SK-N-SH (cell line): ENCODE measurements at places on chromosomes 3 and 15. TPM values are rescaled to one million over a fixed set of nuclear protein-coding genes. Genes with fewer than 3 reads are reported as not detected.

DNAH12 gene
- polyA plus RNA-seq, result 0.03 and 0.05 TPM in 2 replicates

GRCh38 chr3:77222701-77223100, 182.8 kb downstream of the ROBO2 start:
- DNase-seq, result no peak
- no peaks in the 10 kb centered on the region; the same call in 1 of the 2 replicates for H3K4me1 ChIP-seq
- no peak overlapping the region for H3K27ac ChIP-seq
- no peaks in the 10 kb centered on the region for H3K36me3 ChIP-seq
- no peak overlapping the region for H3K4me3 ChIP-seq

SPATA12 gene
- 0.24 and 0.33 TPM in 2 replicates for polyA plus RNA-seq

DUOX1 gene
- polyA plus RNA-seq, result not detected in 2 replicates

- H3K36me3 ChIP-seq, result no peaks in the 10 kb centered on the region
- no peaks in the 10 kb centered on the region for H3K4me1 ChIP-seq
- no peaks in the 10 kb centered on the region for H3K27me3 ChIP-seq
These were observed 174.2 kb upstream of the ATP11B start for GRCh38 chr3:182618981-182619591.

GRCh38 chr3:87311309-87311708, 34.9 kb upstream of the POU1F1 start:
- H3K36me3 ChIP-seq, result no peaks in the 10 kb centered on the region
- no peak for DNase-seq
- H3K4me3 ChIP-seq, result no peak overlapping the region
- H3K4me1 ChIP-seq, result no peaks in the 10 kb centered on the region

DNA sequence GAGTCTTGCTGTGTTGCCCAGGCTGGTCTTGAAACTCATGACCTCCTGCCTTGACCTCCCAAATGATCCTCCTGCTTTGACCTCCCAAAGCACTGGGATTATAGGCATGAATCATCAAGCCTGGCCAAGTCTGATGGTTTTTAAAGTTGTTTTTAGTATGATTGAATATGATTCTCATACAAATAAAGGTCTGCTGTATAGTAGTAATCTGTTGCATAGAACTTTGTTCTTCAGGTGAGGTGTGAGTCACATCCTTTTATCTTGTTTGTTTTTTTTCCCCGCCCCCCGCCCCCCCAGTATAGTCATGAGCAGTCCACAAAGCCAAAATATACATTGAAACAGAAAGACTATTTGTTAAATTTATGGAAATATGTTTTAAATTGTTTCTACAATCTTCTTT, 39.0 kb downstream of the UBE2E2 start:
- peaks cover 5% of the 10 kb centered on the region; the same call in 1 of the 2 replicates for H3K4me1 ChIP-seq
- no peak for DNase-seq
- no peak overlapping the region for H3K27ac ChIP-seq
- H3K27me3 ChIP-seq, result no peaks in the 10 kb centered on the region
- H3K36me3 ChIP-seq, result no peaks in the 10 kb centered on the region
- no peak overlapping the region for H3K4me3 ChIP-seq

RABL3 gene
- polyA plus RNA-seq, result 2.2 and 3.5 TPM in 2 replicates

SPINK8 gene
- polyA plus RNA-seq, result not detected in 2 replicates

- no peaks in the 10 kb centered on the region for H3K27me3 ChIP-seq
- no peaks in the 10 kb centered on the region for H3K36me3 ChIP-seq
- no peak overlapping the region for H3K4me3 ChIP-seq
- H3K27ac ChIP-seq, result no peak overlapping the region
These were observed 389.7 kb downstream of the RAP2B start for GRCh38 chr3:153551536-153552285.

DNA sequence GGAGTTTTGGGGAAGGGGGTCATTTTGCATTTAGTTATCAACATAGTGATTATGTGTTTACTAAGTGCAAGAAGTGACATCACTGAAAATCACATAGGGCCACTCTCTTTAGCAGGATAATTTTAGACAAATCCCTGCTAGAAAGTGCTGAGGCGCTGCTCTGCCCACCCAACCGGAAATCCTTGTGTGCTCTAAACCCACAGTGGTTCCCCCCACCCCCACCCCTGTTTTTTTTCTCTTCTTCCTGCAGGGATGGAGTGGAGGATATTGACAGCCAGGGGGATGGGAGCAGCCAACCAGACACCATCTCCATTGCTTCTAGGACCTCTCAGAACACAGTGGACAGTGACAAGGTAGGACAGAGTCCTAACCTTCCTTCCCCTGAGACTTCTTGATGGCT, 234.2 kb upstream of the UMPS start:
- H3K4me1 ChIP-seq, result no peaks in the 10 kb centered on the region
- no peak for DNase-seq
- no peaks in the 10 kb centered on the region for H3K36me3 ChIP-seq
- H3K27ac ChIP-seq, result no peak overlapping the region

GRCh38 chr15:49199666-49200065, 29.6 kb downstream of the GALK2 start:
- peaks cover 4% of the 10 kb centered on the region for H3K36me3 ChIP-seq
- no peak overlapping the region for H3K4me3 ChIP-seq
- no peaks in the 10 kb centered on the region for H3K4me1 ChIP-seq
- H3K27me3 ChIP-seq, result no peaks in the 10 kb centered on the region
- H3K27ac ChIP-seq, result no peak overlapping the region

- DNase-seq, result no peak
- no peak overlapping the region for H3K4me3 ChIP-seq
- H3K27ac ChIP-seq, result no peak overlapping the region
- no peaks in the 10 kb centered on the region for H3K27me3 ChIP-seq
- H3K36me3 ChIP-seq, result no peaks in the 10 kb centered on the region
These were observed 47.4 kb downstream of the FRMD5 start for GRCh38 chr15:44147636-44148035.

DNA sequence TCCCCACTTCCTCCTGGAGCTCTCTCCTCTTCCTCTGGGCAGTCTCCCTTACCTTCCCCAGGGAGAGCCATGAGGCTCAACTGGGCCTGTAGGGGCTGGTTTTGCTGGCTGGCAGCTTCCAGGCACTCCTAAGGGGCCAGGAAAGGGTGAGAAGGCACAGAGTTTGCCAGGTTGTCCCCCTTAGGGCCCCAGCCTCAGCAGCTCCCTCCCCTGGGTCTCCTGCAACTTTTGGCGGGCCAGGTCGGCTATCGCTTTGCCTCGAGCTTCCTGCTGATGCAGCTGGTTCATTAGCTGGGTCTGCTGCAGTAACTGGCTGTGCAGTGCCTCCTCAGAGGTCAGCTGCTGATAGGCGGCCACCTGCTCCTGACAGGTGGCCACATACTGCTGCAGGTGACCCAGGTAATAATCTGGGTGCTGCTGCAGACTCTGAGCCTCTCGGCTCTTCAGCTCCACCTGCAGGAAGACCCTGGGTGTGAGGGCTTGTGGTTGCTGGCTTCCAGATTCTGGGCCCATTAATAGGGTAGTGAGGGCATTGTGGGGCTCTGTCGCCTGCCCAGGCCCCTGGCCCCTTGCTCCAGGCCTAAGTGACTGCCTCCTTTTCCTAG, 29.7 kb upstream of the OR4F6 start:
- DNase-seq, result no peak
- H3K4me3 ChIP-seq, result no peak overlapping the region
- H3K27ac ChIP-seq, result no peak overlapping the region
- H3K27me3 ChIP-seq, result peaks cover 13% of the 10 kb centered on the region; the same call in 1 of the 2 replicates
- no peaks in the 10 kb centered on the region for H3K36me3 ChIP-seq
- no peaks in the 10 kb centered on the region for H3K4me1 ChIP-seq

NTRK3 gene
- 2.6 and 3.1 TPM in 2 replicates for polyA plus RNA-seq

GRCh38 chr3:73098873-73099272, 37.4 kb downstream of the EBLN2 start:
- H3K4me1 ChIP-seq, result peaks cover 8% of the 10 kb centered on the region; the same call in 1 of the 2 replicates
- DNase-seq, result no peak
- no peak overlapping the region for H3K4me3 ChIP-seq
- no peaks in the 10 kb centered on the region for H3K36me3 ChIP-seq
- no peaks in the 10 kb centered on the region for H3K27me3 ChIP-seq
- H3K27ac ChIP-seq, result no peak overlapping the region

GRCh38 chr3:149417174-149417573, 39.7 kb upstream of the TM4SF1 start:
- no peak overlapping the region for H3K27ac ChIP-seq
- H3K4me3 ChIP-seq, result no peak overlapping the region
- H3K36me3 ChIP-seq, result no peaks in the 10 kb centered on the region
- no peak for DNase-seq
- H3K4me1 ChIP-seq, result no peaks in the 10 kb centered on the region

DNA sequence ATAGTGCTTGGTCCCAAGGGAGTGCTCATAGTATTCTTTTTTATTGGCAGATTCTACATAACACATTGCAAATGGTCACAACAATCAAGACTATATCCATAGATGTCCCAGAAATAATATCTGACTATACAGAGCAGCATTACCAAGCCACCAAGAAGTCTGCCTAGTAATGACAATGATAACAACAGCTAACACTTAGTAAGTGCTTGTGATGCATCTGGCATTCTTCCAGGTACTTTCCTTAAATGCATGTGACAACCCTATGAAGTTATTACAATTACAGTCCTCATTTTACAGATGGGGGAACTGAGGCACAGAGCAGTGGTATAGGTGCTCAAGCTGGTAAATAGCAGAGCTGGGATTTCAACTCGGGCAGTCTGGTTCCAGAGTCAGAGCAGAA, 49.6 kb upstream of the ICE2 start:
- H3K27me3 ChIP-seq, result no peaks in the 10 kb centered on the region
- peaks cover 21% of the 10 kb centered on the region for H3K4me1 ChIP-seq
- no peak overlapping the region for H3K4me3 ChIP-seq
- DNase-seq, result no peak
- H3K27ac ChIP-seq, result no peak overlapping the region
- H3K36me3 ChIP-seq, result no peaks in the 10 kb centered on the region

DNA sequence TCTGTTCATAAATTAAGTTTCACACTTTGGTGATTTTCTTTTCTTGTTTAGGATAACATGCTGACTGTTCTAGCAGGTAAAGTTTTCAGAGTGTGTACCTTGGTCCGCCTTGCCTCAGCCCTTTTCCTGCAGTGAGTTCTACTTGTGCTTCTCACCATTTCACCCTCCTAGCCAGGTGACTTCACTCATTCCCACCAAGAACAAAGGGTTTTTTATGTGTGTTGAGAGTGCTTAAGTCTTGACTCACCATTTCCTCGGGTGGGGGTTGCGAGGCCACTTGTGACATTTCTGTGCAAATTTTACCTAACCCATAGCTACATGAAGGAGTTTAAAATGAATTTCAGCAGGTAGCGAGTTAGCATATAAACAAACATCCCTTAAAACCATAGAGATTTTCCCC, 81.4 kb downstream of the C3orf38 start:
- no peaks in the 10 kb centered on the region for H3K36me3 ChIP-seq
- H3K4me1 ChIP-seq, result no peaks in the 10 kb centered on the region
- DNase-seq, result no peak
- H3K4me3 ChIP-seq, result no peak overlapping the region
- no peak overlapping the region for H3K27ac ChIP-seq
- no peaks in the 10 kb centered on the region; the same call in 1 of the 2 replicates for H3K27me3 ChIP-seq

- no peaks in the 10 kb centered on the region for H3K27me3 ChIP-seq
- no peak overlapping the region for H3K4me3 ChIP-seq
- no peaks in the 10 kb centered on the region for H3K36me3 ChIP-seq
- H3K4me1 ChIP-seq, result no peaks in the 10 kb centered on the region
- DNase-seq, result no peak
These were observed 455.9 kb upstream of the NR2F2 start for GRCh38 chr15:95874637-95875036.

P2RY1 gene
- polyA plus RNA-seq, result not detected in 2 replicates

EXD1 gene
- polyA plus RNA-seq, result 0.02 and 0.07 TPM in 2 replicates

GRCh38 chr3:51916418-51916817, 13.3 kb upstream of the IQCF1 start:
- no peaks in the 10 kb centered on the region for H3K4me1 ChIP-seq
- no peak overlapping the region for H3K27ac ChIP-seq
- peaks cover 5% of the 10 kb centered on the region; the same call in 1 of the 2 replicates for H3K27me3 ChIP-seq
- DNase-seq, result no peak
- H3K36me3 ChIP-seq, result no peaks in the 10 kb centered on the region

RPL22L1 gene
- 80.9 and 138 TPM in 2 replicates for polyA plus RNA-seq

DNA sequence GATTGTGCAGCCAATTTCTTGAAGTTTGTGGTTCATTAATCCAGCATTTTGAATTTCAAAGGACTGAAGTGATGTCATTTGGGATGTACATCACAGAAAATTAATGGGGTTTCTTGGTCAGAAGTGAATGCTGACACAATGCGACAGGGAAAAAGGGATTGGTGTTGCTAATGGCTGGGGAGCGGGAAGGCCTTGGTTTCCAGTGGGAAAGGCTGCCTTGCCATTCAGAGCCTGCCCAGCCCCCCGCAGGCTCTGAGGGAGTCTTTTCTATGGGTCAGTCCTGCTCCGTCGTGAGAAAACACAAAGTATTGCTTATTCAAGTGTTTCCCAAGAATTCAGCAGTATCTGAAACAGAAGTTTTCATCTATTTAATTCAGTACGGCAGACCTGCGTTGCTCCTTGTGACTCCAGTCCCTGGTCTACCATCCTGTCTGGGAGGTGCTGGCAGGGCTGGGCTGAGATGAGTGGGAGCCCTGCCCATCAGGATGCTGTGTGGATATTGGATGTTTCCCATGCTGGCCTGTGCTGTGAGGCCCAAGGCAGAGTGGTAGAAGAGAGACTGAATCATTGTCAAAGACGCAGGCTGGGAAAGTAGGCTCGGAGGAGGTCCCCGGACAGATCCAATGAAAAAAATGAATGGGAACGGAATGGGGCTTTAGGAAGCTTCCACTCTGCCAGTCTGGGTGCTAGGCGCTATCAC, 111.2 kb upstream of the KLHL25 start:
- H3K4me1 ChIP-seq, result no peaks in the 10 kb centered on the region
- no peak for DNase-seq
- no peak overlapping the region for H3K4me3 ChIP-seq
- H3K27me3 ChIP-seq, result no peaks in the 10 kb centered on the region
- H3K36me3 ChIP-seq, result no peaks in the 10 kb centered on the region

MCTP2 gene
- 0.26 and 0.52 TPM in 2 replicates for polyA plus RNA-seq

DNA sequence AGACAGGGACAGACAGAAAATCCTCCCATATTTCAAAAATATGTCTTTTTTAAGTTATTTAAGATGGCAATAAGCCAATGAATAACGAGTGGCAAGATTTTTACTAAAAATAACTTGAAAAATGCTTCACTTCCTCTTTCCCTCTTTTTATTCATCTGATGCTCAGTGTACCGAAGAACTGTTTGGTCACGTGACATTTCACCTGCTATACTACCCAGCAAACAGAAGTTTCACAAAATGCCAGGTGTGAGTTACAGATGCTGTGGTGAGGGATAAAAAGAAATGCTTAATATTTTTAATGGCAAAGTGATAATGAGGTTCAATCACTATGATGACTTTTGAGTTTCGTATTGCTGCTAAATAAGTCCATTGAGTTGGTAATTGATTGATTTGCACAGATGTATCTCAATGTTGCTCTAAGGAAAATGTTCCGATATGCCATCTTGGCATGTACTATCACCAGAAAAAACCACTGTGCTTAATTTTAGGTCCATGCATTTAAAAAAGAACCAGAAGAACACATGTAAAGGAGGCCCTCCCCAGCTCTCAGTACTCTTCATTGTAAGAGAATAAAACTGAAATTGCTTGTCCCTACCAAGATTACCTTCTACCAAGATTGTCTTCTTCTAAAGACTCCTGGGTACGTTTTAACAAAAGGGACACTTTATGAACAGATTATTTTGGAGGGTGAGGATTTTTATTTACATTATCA, 26.0 kb upstream of the SEC62 start:
- H3K4me3 ChIP-seq, result no peak overlapping the region
- no peaks in the 10 kb centered on the region for H3K36me3 ChIP-seq
- no peaks in the 10 kb centered on the region for H3K4me1 ChIP-seq
